ENCODE measurements at places on chromosomes 13 and 19.

- DNase-seq = no peak
These were observed 40.9 kb downstream of the RAB20 start for GRCh38 chr13:110520431-110521295.

DNA sequence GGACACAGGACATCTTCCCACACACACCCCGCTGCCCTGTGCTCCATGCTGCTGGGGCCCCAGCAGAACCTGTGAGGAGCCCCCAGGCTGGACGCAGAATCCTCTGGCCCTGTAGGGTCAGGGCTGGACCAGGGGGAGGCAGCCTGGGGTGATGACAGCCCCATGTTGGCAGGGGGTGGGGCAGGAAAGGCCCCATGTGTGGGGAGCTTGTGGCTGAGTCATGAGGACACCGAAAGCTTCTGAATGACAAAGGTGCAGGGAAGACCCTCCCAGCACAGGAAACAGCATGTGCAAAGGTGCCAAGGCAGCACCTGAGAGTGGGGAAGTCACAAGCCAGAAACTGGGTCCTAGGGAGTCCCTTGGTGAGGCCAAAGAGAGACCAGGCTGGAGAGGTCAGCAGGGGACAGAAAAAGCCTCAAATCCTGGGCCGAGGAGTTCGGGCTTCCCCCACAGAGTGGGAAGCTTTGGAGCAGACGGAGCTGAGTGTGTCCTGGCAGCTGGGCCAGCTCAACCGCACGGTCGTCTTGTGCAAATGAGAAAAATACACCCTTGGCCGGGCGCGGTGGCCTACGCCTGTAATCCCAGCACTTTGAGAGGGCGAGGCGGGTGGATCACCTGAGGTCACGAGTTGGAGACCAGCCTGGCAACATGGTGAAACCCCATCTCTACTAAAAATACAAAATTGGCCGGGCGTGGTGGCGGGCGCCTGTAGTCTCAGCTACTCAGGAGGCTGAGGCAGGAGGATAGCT, 17.5 kb downstream of the ATP8B3 start:
- DNase-seq = no peak

GRCh38 chr19:36688058-36688457, 646 bp downstream of the ZNF567 start:
- DNase-seq = no peak

- DNase-seq = no peak
These were observed 48.0 kb downstream of the RFX2 start for GRCh38 chr19:6062274-6062673.

- no peak for DNase-seq
These were observed 2.7 kb upstream of the MADCAM1 start for GRCh38 chr19:493391-494170.

GRCh38 chr13:24142453-24142852, 18.1 kb upstream of the SPATA13 start:
- DNase-seq = no peak

DNA sequence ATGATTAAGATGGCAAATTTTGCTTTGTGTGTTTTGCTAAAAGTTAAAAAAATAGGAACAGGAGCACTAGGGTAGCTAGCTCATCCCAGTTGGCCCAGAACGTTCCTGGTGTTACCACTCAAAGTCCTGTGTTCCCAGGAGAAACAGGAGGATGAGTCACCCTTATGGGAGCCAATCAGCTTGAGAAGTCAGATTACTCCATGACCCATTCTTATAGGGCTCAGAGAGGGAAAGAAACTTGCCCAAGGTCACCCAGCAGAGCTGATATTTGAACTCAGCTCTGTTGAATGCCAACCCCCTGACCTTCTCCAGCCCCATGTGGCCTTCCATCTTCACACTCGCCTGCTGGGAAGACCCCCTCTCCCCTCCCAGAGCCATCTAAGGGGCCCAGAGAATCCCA, 13.0 kb downstream of the NMRK2 start:
- peak; percentile 31 for DNase-seq

GRCh38 chr19:30471441-30471840, 99.3 kb downstream of the ZNF536 start:
- DNase-seq = no peak

DNA sequence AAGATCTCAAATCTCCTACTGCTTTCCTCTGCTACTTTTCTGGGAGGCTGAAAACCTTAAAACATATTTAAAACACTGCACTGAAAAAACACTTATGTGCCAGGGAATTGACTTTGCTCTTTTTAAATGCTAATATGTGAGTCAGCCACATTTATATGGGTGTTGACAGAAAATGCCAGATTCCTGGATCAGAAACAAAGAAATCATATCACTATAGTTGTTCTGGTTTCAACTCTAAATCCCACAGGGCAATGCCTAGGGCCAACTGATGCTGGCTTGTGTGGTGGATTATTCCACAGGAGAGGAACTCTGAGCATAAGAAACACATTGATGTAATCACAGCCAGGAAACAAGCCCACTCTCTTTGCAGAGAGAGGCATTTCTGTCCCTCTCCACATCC, 1439.0 kb upstream of the SPRY2 start:
- DNase-seq = no peak

GRCh38 chr13:38398711-38399493, 49.3 kb downstream of the UFM1 start:
- peak; percentile 91 for DNase-seq

DNA sequence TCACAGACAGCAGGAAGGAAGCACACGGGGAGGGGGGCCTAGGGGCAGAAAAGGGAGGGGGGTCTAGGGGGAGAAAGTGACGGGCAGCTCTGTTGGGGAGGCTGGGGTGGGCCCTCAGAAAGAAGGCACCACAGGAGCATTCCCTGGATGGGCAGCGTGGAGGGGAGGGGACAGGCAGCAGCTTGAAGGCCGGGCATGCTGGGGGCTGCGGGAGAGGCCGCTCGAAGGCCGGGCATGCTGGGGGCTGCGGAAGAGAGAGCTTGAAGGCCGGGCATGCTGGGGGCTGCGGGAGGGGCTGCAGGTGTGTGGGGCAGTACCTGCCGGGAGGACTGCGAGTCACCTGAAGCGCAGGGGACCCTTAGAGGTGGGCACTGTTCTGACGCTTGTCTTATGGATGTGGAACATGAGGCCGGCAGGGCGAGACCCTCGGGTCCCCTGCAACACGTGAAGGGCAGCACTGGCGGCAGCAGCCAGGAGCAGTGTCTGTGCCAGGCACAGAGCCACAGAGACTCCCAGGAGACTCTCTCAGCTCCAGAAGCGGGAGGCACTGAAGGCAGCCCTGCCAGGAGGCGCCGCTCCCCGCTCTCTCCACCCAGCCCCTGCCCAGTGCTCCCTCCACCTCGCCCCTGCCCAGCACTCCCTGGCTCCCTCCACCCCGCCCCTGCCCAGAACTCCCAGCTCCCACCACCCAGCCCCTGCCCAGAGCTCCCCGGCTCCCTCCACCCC, 13.3 kb downstream of the ZNF787 start:
- no peak for DNase-seq

- DNase-seq = no peak
These were observed 630 bp downstream of the PNPLA6 start for GRCh38 chr19:7535998-7536695.

DNA sequence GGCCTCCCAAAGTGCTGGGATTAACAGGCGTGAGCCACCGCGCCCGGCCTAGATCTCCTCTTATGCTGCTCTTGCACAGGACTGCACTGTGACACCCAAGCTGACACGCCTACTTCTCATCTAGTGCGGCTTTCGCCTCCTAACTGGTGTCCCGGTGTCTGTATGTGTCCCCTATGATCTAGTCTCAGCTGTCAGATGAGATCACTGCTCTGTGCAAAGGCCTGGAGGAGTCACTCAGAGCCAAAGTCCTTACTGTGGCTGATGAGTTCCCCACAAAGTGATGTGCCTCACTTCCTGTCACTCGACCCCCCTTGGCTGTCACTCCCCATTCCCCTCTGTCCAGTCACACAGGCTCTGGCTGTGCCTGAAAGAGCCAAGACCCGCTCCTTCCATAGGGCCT, 2.5 kb downstream of the ZNF556 start:
- DNase-seq = no peak

GRCh38 chr19:1567116-1567847, 843 bp downstream of the MEX3D start:
- DNase-seq = no peak

DNA sequence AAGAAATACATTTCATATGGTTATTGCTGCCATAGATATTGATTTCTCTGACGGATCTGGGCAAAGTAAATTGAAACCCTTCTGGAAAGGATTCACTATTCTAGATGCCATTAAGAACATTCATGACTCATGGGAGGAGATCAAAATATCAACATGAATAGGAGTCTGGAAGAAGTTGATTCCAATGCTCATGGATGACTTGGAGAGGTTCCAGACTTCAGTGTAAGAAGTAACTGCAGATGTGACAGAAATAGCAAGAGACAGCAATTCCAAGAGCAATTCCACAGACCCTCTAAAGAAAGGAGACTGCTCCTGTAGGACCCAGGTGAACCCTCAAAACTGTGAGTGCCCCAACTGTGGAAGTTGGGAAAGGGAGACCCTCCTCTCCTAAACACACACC, 30.9 kb upstream of the KCTD12 start:
- DNase-seq = peak; percentile 74

DNA sequence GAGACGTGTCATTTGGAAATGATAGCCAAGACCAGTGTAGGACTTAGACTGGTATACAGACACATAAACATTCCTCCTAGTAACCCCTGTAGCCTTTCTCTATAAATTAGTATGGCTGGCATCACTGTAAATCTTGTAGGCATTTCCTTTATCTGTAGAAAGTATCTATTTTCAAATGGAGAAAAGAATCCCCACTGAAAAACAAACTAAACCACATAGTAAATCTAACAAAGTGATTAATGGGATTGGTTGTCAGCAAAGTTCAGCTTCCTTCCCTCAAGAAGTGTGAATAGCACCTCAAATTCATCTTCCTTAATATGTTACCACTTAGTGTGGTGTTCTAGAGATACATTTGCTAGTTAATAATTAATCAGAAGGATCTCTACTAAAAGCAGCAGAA, 119.4 kb upstream of the NBEA start:
- DNase-seq = no peak

- DNase-seq = no peak
These were observed 418.2 kb downstream of the KLF12 start for GRCh38 chr13:73715911-73716510.

- no peak for DNase-seq
These were observed 42.5 kb downstream of the ABCC4 start for GRCh38 chr13:95258619-95259194.

GRCh38 chr19:7930765-7931164, 4.8 kb upstream of the CTXN1 start:
- DNase-seq = no peak

DNA sequence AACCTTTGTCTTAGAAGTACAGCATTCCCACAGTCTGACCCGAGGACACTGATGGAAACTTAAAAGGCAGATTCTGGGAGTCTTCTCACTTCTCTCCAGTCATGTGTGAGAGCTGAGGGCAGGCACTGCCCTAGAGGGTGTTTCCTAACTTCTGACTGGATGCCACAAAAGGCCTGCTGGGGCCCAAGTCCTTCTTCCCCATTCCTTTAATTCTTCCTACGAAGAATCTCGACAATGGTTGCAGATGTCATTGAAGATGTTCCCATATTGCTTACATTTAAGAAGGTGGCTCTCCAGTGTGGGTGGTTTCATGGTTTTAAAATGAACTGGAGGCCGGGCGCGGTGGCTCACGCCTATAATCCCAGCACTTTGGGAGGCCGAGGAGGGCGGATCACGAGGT, 27.4 kb upstream of the ZNF564 start:
- no peak for DNase-seq

- DNase-seq = no peak
These were observed 170.3 kb downstream of the PTPRS start for GRCh38 chr19:5170329-5170745.

- DNase-seq = no peak
These were observed 68.1 kb downstream of the GNG7 start for GRCh38 chr19:2634228-2634951.

- DNase-seq = no peak
These were observed 650.5 kb upstream of the SLC10A2 start for GRCh38 chr13:103716718-103717117.

GRCh38 chr13:39929583-39929982, 274.1 kb downstream of the COG6 start:
- DNase-seq = no peak

DNA sequence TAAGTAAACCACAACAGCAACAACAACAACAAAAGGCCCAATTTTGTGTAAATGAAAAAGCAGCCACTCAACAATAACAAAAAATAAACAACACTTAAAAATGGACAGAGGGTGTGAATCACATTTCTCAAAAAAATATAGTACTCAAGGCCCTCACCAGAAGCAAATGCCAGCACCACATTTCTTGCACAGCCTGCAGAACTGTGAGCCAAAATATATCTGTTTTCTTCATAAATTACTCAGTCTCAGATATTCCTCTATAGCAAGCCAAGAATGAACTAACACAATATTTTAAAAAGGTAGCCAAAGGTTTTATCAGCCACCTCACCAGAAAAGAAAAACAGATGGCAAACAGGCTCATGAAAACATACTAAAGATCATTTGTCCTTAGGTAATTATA, 3.9 kb upstream of the CD33 start:
- DNase-seq = no peak

DNA sequence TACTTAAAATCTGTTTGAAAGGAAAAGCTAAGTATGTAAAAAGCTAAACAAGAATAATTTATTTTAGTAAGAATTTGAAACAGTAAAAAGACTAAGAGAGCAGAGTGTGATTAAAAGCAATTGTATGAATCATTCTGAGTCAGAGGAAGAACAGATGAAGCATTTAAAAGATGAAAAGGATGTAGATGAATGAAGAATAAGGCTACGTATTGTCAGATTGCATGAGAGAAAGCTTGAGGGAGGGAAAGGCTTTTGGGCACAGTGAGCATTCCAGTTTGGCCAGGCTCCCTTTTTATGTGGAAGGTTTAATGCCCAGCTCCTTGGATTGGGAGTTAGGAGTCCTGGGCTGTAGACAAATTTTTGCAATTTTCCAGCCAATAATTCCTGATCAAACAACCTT, 117.7 kb downstream of the FREM2 start:
- DNase-seq = peak; percentile 31

DNA sequence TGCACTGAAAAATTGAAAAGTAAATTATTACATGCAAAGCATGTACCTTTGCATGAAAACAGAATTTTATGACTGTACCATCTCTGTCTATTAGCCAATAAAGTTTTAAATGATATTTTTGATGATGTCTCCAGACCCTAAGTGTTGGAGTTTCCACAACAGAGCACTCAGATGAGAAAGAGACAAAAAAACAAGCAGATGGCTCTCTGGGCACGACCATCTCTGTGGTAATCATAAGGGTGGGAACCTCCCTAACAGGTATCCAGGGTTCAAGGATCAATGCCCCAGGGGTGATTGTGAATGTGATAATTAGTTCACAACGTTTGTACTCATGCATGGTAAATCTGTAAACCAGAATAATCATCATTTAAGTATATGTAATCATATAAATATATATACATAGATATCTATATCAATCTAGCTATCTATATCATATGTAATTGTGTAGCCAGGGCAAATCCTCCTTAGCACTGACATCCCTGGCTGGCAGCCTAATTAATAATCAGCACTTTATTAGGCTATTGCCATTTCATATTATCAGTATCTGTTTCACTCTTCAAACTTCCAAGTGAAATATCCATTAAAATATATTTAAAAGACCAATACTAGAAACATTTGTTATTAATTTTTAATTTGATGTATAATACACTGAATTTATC, 41.2 kb upstream of the FAM124A start:
- DNase-seq = no peak

- DNase-seq = no peak
These were observed 66.4 kb downstream of the DCT start for GRCh38 chr13:94412870-94413597.

GRCh38 chr19:23470873-23471545, 75.7 kb upstream of the ZNF91 start:
- DNase-seq = no peak

- DNase-seq = peak; percentile 31
These were observed 1198.2 kb upstream of the PCDH9 start for GRCh38 chr13:68428292-68428691.
